Lung (tissue), 17 donors: ENCODE measurements at places on chromosomes 16 and 17. TPM values are rescaled to one million over a fixed set of nuclear protein-coding genes. Genes with fewer than 3 reads are reported as not detected.

The TLCD2 gene
- polyA plus RNA-seq, result 4.4 TPM

The GINS2 gene
- 2.4 TPM for polyA plus RNA-seq

The ADAT1 gene
- 26.8 TPM for polyA plus RNA-seq

The PLD6 gene
- 4.2 TPM for polyA plus RNA-seq

The ACSM3 gene
- polyA plus RNA-seq, result 48.6 TPM

The MEOX1 gene
- 1.1 TPM for polyA plus RNA-seq

The GCGR gene
- 0.09 TPM for polyA plus RNA-seq

The PTX4 gene
- polyA plus RNA-seq, result 0.02 TPM

The UNC13D gene
- polyA plus RNA-seq, result 61.2 TPM

The AOC3 gene
- polyA plus RNA-seq, result 50.0 TPM

The TMEM101 gene
- polyA plus RNA-seq, result 43.5 TPM

DNA sequence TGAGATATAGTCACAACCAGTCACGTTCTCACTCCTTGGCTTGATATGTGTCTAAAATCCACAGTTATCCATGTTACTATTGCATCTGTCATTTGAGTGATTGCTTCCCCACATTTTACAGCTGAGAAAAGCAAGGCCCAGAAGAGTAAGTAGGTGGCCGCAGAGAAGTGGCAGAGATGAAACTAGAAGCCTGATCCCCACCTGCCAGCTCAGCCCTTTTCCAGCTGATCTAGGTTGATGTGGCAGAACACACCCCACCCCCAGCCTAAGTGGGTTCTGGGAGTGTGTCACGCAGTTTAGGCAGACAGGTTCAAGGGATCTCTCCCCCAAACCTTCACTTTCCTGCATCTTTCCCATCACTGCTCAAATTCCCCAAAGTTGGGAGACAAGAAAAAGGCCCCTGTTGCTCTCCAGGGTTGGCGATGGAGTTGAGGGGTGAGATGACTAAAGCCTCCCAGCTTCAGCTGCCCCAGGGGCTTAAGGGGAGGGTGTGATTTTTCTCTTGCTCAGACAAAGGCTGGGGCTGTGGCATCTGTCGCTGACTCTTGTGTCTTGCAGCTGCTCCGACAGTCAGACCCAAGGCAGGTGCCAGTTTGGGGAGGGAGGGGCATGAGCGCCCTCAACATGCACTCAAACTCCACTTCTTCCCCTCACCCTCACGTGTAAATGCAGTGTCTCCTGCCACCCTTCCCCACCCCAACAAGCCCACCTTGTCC, 48.9 kb upstream of the LHX1 start:
- H3K4me1 ChIP-seq, result no peaks in the 10 kb centered on the region
- H3K4me3 ChIP-seq, result no peak overlapping the region
- H3K27me3 ChIP-seq, result no peaks in the 10 kb centered on the region
- DNase-seq, result no peak

- peak; percentile 54 for DNase-seq
- H3K4me1 ChIP-seq, result no peaks in the 10 kb centered on the region
- H3K4me3 ChIP-seq, result no peak overlapping the region
Observed at GRCh38 chr16:59330019-59330670, 596.0 kb upstream of the GOT2 start.

GRCh38 chr17:8746501-8747236, 2.0 kb upstream of the CCDC42 start:
- no peak overlapping the region for H3K4me3 ChIP-seq
- H3K4me1 ChIP-seq, result peaks cover 3% of the 10 kb centered on the region
- H3K27me3 ChIP-seq, result no peaks in the 10 kb centered on the region
- H3K27ac ChIP-seq, result no peak overlapping the region
- no peak for DNase-seq
- H3K36me3 ChIP-seq, result no peaks in the 10 kb centered on the region

DNA sequence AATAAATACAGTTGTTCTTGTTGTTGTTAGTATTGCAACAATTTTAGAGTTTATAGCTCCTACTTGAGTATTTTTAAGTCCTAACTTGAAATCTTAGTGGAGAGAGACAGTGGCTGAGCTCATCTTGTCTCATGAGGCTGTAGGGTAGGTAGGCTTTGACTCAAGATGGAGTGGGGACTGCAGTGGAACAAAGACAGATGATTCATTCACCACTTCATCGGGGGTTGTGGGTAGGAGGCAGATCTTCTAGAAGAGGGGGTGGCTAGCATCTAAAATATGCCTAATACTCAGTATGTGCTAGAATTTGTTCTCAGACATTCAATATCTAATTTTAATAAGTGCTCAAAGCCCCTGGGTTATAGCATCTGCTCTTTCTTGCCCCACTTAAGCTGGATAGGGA, 13.1 kb upstream of the MMD start:
- no peak for DNase-seq
- H3K4me1 ChIP-seq, result peaks cover 2% of the 10 kb centered on the region
- H3K27ac ChIP-seq, result no peak overlapping the region
- H3K36me3 ChIP-seq, result no peaks in the 10 kb centered on the region
- no peak overlapping the region for H3K4me3 ChIP-seq

GRCh38 chr16:68037841-68038597, 14.9 kb downstream of the DUS2 start:
- no peaks in the 10 kb centered on the region for H3K36me3 ChIP-seq
- no peak for DNase-seq
- no peaks in the 10 kb centered on the region for H3K27me3 ChIP-seq
- no peak overlapping the region for H3K4me3 ChIP-seq

- H3K4me3 ChIP-seq, result no peak overlapping the region
- no peaks in the 10 kb centered on the region for H3K4me1 ChIP-seq
- no peak for DNase-seq
Observed at GRCh38 chr17:69560987-69561441, 146.5 kb downstream of the MAP2K6 start.

- H3K27ac ChIP-seq, result peak overlapping the region; percentile 95
- H3K4me3 ChIP-seq, result peak overlapping the region; percentile 97
- no peaks in the 10 kb centered on the region for H3K36me3 ChIP-seq
- no peak for DNase-seq
Observed at GRCh38 chr16:71895679-71896365, 491 bp downstream of the IST1 start.

GRCh38 chr17:77356690-77357201, 216.0 kb downstream of the SEC14L1 start:
- H3K27ac ChIP-seq, result no peak overlapping the region
- no peaks in the 10 kb centered on the region for H3K27me3 ChIP-seq
- H3K36me3 ChIP-seq, result peaks cover 2% of the 10 kb centered on the region
- DNase-seq, result no peak
- H3K4me3 ChIP-seq, result no peak overlapping the region

- H3K4me1 ChIP-seq, result no peaks in the 10 kb centered on the region
- no peak for DNase-seq
- H3K27ac ChIP-seq, result no peak overlapping the region
- H3K27me3 ChIP-seq, result no peaks in the 10 kb centered on the region
- H3K4me3 ChIP-seq, result no peak overlapping the region
Observed at GRCh38 chr16:89759746-89760340, 38.5 kb downstream of the ZNF276 start.

- H3K4me3 ChIP-seq, result no peak overlapping the region
- H3K36me3 ChIP-seq, result no peaks in the 10 kb centered on the region
Observed at GRCh38 chr17:41530062-41531048, 2.2 kb upstream of the KRT19 start.

- no peaks in the 10 kb centered on the region for H3K27me3 ChIP-seq
- no peak overlapping the region for H3K4me3 ChIP-seq
- no peak overlapping the region for H3K27ac ChIP-seq
- peaks cover 17% of the 10 kb centered on the region for H3K4me1 ChIP-seq
- DNase-seq, result no peak
Observed at GRCh38 chr17:39979016-39979670, 1.5 kb upstream of the PSMD3 start.

DNA sequence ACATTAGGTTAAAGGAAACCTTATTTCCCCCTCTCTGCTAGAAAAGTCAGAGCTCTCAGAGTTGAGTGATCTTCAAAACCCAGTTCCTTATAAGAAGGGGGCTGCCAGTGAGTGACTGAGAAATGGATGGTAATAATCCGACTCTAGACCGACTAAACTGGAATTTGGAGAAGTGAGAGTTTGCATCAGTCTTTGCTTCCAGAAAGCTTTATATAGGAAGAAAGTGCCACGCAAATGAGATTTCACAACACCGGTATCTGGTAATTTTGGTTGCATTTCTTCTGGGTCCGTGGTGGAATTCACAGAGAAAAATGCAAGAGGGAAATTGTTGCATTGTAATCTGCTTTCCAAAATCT, 271.4 kb downstream of the MAF start:
- no peak overlapping the region for H3K4me3 ChIP-seq
- DNase-seq, result no peak
- no peak overlapping the region for H3K27ac ChIP-seq
- H3K27me3 ChIP-seq, result no peaks in the 10 kb centered on the region
- no peaks in the 10 kb centered on the region for H3K36me3 ChIP-seq

GRCh38 chr16:67945392-67945933, 1.5 kb upstream of the LCAT start:
- no peak overlapping the region for H3K4me3 ChIP-seq
- no peak overlapping the region for H3K27ac ChIP-seq
- no peaks in the 10 kb centered on the region for H3K4me1 ChIP-seq

- H3K36me3 ChIP-seq, result peaks cover 4% of the 10 kb centered on the region
- peak overlapping the region; percentile 53 for H3K4me3 ChIP-seq
- peaks cover 49% of the 10 kb centered on the region for H3K4me1 ChIP-seq
Observed at GRCh38 chr17:40322358-40323315, 13.7 kb downstream of the RARA start.

DNA sequence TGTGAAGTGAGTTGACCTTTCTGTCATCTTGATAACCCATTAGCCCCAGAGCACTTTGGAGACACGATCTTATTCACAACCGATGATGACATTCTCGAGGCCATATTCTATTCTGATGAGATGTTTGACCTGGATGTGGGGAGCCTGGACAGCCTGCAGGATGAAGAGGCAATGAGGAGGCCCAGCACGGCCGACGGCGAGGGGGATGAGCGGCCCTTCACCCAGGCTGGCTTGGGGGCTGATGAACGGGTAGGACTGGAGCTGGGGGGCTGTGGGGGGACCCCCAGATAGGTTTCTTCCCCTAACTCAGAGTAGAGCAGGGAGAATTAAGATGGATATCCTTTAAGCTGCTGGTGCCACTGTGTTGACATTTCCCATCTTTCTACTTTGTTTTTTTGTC, 201.7 kb downstream of the KATNIP start:
- DNase-seq, result no peak
- no peak overlapping the region for H3K4me3 ChIP-seq
- H3K36me3 ChIP-seq, result no peaks in the 10 kb centered on the region
- no peak overlapping the region for H3K27ac ChIP-seq

DNA sequence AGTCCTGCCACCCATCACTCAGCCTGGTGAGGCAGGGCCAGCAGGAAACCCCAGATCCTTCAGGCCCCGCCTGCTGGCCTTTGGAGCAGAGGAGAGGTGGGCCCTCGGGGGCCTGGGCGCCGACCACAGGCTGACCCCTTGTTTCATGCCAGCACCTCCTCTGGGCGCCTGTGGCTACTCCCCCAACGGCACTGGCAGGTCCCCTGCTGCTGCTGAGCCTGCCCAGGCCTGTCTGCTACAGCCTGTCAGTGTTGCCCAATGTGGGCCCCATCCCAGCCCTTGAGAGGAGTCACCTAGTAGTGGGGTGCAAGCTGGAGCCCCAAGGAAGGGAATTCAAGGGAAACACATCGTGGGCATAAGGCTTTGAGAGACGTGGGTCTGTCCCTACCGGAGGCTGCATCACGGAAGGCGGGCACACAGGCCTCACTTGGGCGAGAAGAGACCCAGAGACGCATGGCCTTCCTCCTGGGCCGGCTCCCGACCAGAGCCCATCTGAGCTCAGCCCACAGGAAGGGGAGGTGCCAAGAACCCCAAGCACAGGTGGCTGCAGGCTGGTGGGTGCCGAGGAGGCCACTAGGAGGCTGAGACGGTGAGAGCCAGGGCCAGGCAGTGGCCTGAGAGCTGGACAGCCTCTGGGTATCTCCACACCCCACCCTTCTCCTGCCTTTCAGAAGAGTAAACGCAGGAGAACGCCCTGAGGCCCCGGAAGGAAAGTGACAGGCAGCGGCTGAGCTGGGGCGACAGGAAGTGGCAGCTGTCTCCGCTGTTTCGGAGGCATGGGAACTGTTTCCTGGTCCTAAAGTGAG, 8.0 kb upstream of the FASN start:
- peak overlapping the region; percentile 94 for H3K27ac ChIP-seq
- no peaks in the 10 kb centered on the region for H3K27me3 ChIP-seq
- H3K36me3 ChIP-seq, result no peaks in the 10 kb centered on the region

DNA sequence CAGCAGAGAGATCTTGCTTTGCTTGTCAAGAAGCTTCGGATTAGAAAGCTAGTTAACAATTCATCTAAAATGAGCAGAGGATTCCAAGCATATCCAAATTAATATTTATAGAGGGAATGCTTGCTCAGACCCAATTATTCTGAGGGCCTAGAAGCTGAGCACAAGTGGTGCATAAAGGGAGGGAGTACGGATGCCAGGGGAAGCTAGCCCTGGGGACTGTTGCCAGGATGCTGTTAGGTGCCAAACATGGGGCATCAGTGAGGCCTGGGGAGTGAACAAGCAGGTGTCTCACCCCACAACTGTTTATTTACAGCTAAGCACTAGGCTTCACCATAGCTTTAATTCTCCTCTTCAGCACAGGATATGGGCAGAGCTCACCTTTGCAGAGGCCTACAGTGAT, 684.1 kb upstream of the C16orf82 start:
- no peak overlapping the region for H3K4me3 ChIP-seq
- DNase-seq, result no peak
- no peaks in the 10 kb centered on the region for H3K27me3 ChIP-seq

DNA sequence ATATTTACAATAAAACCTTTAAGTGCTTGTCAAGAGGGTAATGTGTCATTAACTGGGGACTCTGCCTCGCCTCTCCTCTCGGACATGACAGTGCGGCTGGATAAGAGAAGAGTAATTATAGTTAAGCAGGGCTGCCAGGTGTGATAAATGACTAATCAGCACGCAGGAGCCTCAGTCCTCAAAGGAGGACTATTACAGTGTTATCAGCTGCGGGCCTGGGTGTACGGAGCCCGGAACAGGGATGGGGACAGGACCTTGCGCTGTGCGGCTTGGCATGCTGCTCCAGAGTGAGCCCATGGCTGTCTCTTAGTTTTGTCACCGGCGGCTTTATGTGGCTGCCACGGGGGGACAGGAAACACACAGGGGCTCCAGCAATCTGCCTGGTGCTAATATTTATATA, 607.2 kb downstream of the MAF start:
- DNase-seq, result no peak
- no peaks in the 10 kb centered on the region for H3K36me3 ChIP-seq
- H3K27me3 ChIP-seq, result no peaks in the 10 kb centered on the region
- peaks cover 27% of the 10 kb centered on the region for H3K4me1 ChIP-seq
- no peak overlapping the region for H3K27ac ChIP-seq
